WTC11 (cell line): ENCODE measurements at places on chromosomes 6 and 20. TPM values are rescaled to one million over a fixed set of nuclear protein-coding genes. Genes with fewer than 3 reads are reported as not detected.

- DNase-seq = no peak
Observed at GRCh38 chr6:33785778-33786177, 3.2 kb downstream of the LEMD2 start.

DNA sequence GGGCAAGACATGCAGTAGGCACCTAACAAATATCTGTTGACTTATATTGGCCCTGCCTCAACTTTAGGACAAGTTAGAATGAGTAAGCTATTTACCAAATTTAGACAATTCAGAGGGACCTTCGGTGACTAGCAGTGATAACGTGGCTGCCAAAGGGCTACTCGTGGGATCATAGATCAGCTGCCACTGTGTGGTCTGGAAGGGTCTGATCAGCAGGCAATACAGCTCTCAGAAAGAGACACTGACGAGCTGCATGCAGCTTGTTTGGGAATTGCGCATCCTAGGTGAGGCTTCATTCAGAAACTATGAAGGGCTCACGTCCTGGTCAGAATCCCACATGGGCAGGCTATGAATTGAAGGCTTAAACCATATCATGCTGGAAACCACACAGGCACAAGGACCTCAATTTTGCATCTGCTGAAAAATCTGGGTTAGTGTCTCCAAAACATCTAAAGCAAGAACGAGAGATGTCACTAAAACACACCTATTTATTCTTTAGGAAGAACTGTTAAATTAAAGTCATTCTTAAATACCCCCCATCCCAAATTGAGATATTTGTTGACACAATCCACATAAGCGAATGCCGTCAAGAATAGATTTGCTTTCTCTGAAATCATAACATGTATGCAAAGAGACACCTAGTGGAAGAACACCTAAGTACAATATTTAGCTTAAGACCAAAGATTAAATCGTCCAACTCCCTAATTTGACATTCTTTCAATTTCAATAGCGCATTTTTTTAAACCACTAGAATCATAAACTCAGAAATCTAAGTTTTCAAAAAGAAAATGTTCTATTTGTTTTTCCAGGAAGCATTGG, 79.6 kb downstream of the IPCEF1 start:
- no peak for DNase-seq

DNA sequence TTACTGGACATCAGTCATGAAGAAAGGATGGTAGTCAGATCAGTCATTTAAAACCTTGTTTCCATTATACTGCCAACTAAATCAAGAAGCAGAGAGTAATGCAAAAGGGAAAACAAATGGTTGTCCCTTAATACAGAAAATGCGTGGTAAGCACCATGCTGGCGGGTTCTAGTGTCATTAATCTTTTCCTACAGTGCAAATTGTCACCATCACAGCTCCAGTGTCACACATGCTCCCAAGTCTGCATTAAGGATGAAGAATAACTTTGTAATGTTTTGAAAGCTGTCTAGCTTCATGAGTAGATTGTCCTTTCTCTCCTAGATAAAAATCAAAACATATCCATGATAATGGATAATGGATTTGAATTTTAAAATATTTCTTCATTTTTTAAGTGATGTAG, 735.6 kb downstream of the EPHA7 start:
- no peak for DNase-seq

DNA sequence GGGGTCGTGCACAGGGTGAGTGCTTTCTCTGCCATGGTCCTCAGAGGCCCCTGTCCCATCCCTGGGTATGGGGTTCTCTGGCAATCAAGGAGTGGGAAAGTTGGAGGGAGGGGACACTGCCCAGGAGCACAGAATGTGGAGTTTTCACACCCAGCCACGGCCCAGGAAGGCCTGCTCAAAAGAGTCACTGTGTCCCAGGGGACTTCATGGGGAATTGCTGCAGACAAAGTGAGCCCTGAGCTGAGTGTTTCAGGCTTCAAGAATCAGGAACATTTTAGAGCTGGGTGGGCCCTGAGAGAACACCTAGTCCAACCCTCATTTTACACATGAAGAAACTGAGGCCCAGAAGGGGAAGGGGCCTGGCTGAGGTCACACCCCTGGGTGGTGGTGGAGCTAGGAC, 5.7 kb downstream of the MAPK13 start:
- no peak for DNase-seq

DNA sequence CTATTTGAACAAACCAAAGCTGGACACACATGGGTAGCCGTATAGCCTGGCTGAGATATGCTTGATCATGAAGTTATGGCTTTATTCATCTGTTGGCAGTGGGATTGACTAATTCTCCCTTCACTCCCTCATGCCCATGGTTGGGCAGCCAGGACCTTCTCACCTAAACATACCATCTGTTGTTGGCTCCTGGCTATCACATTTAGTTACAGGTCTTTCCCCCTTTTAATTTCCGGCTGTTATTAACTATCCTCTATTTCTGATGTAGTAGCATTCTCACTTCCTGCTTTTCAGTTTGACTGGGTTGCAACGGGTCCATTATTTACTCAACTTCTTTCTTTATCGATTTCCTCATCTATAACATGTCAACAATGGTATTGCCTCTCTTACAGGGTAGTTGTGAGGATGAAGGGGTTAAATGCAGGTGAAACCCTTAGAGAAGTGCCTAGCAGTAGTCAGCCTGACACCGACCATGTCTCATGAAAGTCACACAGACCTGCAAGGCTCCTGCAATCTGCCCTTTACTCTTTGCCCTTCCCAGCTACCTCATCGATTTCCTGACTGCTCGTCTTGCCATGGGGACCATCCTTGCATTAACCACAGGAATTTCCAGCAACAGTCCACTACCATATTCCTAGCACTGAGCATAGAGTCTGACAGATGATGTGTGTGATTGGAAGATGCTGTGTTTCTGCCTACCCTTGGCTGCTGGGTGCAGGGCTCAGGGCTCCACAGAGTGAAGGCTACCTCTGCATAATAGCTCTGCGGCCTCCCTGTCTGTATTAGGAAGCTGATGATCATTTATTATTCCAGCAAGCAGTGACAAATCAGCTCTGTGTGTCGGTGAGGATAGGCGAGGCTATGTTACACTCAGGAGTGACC, 42.2 kb downstream of the PPP1R14C start:
- no peak for DNase-seq

GRCh38 chr6:152508477-152508876, 128.7 kb downstream of the SYNE1 start:
- DNase-seq = no peak

GRCh38 chr6:168880271-168880670, 373.4 kb downstream of the THBS2 start:
- DNase-seq = no peak

DNA sequence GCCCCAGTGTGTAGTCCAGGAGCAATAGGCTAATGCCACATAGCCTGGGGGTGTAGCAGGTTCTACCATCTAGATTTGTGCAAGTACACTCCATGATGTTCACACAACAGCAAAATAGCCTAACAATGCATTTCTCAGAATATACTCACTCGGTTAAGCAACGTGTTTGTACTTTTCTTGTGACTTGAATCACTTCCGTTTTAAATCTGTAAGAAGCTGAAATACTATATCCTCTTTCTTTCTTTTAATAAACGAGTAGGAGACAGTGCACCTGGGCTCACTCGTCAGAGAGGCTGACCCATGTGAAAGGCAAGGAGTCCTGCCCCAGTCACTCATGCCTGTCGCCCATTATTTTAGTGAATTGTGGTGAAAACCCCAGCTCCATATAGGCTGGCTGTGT, 201.6 kb downstream of the FOXA2 start:
- DNase-seq = no peak

PRSS35 gene
- 2.7 to 6.7 TPM (median 3.1 TPM) in 3 replicates for total RNA-seq

PRICKLE4 gene
- total RNA-seq = 0.50 to 1.5 TPM (median 0.82 TPM) in 3 replicates

MUC22 gene
- total RNA-seq = not detected in 3 replicates

MUC21 gene
- not detected in 3 replicates for total RNA-seq

F13A1 gene
- 1.0 to 1.3 TPM (median 1.1 TPM) in 3 replicates for total RNA-seq

LY6G5B gene
- total RNA-seq = 10.7 to 15.7 TPM (median 11.0 TPM) in 3 replicates

SLC16A10 gene
- total RNA-seq = 14.9 to 18.4 TPM (median 16.0 TPM) in 3 replicates

SCRT2 gene
- 0.14 to 0.20 TPM (median 0.16 TPM) in 3 replicates for total RNA-seq
